Temporal lobe (tissue), 4 donors: ENCODE measurements at places on chromosomes 11 and 22. TPM values are rescaled to one million over a fixed set of nuclear protein-coding genes. Genes with fewer than 3 reads are reported as not detected.

DHCR7 gene
- total RNA-seq = 20.9 TPM

CRYAB gene
- total RNA-seq = 7.4 TPM

MCM5 gene
- 8.1 TPM for total RNA-seq

CPT1B gene
- total RNA-seq = 3.4 TPM

PARVA gene
- 4.2 TPM for total RNA-seq

MYH9 gene
- total RNA-seq = 31.0 TPM

OR5M3 gene
- total RNA-seq = not detected

BRSK2 gene
- total RNA-seq = 31.7 TPM

TMEM86A gene
- total RNA-seq = 4.2 TPM

TCN1 gene
- total RNA-seq = not detected

RIC3 gene
- 23.1 TPM for total RNA-seq

MS4A6E gene
- total RNA-seq = not detected

FBLN1 gene
- 39.3 TPM for total RNA-seq

LRRC4C gene
- total RNA-seq = 63.4 TPM

NPTXR gene
- total RNA-seq = 20.9 TPM

SLC22A9 gene
- total RNA-seq = under 0.01 TPM

TSPAN32 gene
- total RNA-seq = 0.25 TPM

IFITM10 gene
- total RNA-seq = 0.49 TPM

UPB1 gene
- total RNA-seq = 0.25 TPM

TMPRSS5 gene
- 2.0 TPM for total RNA-seq

OTOG gene
- under 0.01 TPM for total RNA-seq

LMNTD2 gene
- under 0.01 TPM for total RNA-seq
